ENCODE measurements at places on chromosomes 5 and 9.

GRCh38 chr5:172658961-172659501 lies 18.0 kb downstream of the NEURL1B start:
- no peak for DNase-seq

DNA sequence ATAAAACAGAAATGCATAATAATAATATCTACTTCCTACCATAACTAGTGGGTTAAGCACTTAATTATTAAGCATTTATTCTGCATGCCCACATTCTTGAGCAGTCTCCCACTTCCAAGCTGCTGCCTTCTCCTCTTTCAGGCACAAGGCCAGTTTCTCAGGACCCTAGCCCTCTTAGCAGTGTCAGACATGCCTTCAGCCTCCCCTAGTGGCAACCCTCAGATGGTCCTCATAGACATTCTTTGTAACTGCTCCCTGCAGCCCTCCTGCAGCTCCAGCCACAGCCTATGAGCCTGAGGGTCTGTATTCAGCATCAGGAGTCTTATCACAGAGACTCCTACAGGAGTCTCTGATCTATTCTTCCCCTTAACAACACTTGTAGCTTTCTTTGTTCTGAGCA lies 3.9 kb downstream of the IL9 start:
- no peak for DNase-seq

GRCh38 chr5:53448851-53449250 lies 31.6 kb upstream of the FST start:
- DNase-seq, result no peak

GRCh38 chr9:133359399-133360175 lies 3.2 kb downstream of the SURF2 start:
- DNase-seq, result no peak

DNA sequence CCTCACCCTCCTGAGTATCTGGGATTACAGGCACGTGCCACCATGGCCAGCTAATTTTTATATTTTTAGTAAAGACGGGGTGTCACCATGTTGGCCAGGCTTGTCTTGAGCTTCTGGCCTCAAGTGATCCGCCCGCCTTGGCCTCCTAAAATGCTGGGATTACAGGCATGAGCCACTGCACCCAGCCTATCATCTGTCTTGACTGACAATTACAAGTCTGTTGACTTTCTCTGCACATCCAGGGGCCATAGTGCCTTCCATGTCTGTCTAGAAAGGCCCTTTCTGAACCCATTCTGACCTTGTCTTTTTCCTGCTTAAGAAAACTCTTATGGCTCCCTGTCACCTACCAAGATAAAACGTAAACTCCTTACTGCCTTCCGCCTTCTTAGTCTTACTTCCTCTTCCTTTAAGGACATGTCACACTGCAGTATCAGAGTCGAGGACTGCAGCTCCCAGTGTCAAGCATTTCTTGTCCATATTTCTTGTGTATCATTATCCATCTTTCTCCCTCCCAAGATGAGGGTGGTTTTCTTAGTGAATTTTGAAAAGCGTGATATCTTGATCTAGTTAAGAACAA lies 49.9 kb upstream of the SHB start:
- no peak for DNase-seq

DNA sequence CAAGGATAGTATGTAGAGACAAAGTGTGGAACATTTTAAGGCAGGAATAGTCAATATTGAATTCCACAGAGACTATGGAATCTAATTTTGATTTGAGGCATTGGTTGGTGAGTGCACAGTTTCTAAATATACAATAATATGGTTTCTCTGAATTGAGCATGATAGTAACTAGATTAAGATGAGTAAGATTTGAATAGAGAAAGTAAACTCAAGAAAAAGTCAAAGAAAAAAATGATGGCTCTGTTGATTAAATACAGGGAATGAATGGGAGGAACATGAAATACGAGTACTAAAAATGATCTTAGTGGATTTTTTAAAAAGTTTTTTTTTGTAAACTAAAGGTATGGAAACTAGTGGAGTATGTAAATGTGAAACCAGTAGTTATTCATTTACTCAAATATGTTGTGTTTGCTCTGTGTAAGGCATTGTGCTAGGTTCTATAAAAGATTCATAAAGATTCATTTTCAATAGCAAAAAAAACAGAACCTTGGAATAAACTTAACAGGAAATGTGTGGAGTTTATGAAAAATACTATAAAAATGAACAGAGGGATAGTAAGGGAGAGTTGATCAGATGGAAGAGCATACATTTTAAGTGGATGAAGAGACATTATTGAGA lies 101.2 kb downstream of the ZCCHC7 start:
- no peak for DNase-seq

GRCh38 chr5:38346593-38346992 lies 88.2 kb downstream of the EGFLAM start:
- DNase-seq, result no peak

DNA sequence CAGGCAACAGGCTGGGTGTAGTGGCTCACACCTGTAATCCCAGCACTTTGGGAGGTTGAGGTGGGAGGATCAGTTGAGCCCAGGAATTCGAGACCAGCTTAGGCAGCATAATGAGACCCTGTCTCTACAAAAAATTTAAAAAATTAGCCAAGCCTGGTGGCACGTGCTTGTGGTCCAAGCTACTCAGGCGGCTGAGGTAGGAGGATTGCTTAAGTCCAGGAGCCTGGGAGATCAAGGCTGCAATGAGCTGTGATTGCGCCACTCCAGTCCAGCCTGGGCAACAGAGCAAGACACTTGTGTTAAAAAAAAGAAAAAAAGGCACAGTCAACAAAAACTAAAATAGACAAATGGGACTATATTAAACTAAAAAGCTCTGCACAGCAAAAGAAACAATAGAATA lies 29.3 kb downstream of the ATP6V0E1 start:
- no peak for DNase-seq

DNA sequence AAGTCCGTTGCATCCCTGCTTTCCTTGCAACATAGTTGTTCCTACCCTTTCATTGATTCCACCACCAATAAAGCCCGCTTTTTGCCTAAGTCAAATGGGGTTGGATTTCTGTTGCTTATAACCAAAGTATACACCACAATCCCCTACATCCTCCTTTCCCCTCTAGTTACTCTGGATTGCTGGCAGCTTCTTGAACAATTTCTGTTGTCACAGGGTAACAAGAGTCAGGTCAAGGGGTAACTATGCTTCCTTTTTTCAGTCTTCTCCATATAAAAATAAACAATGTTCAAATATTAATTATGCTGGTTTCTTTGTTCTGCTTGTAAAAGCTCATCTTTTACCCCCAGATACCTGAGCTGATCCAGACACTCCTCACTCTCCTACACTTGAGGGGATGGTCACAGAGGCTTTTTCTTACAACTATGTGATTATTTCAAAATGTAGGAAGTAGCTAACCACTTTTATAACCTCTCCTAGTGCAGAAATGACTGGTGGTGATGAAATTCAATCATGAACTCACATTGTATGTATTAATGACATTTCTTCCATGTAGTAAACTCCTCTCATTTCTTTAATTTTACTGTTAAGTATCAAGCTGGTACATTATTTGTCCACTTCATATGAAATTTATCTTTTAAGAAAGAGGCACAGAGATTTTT lies 136.5 kb downstream of the SNX18 start:
- DNase-seq, result no peak

DNA sequence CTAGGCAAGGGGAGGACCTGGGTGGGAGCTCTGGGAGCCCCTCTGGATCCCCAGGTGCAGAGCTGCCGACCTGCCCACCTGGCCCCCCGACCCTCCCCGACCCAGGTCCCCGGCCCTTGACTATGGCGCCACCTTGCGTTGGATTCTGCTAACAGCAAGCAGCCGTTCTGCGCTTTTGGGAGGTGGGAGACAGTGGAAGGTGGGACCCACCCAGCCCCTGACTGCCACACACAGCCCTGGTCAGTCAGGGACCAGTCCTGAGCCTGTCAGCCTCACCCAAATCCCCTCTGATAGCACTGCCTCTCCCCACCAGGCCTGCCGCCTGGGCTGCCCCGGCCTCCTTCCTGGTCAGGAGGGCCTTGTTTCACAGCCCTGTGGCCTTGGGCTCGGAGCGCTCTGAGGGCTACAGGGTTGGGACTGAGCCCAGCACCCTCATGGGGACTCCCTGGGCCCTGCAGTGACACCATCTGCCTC lies 77.9 kb downstream of the HMCN2 start:
- no peak for DNase-seq

GRCh38 chr5:29122306-29122705 lies 2071.2 kb upstream of the CDH6 start:
- no peak for DNase-seq

- no peak for DNase-seq
Measured at GRCh38 chr9:129236441-129237145, 58.5 kb upstream of the IER5L start.

- DNase-seq, result no peak
Measured at GRCh38 chr9:107807183-107807582, 317.6 kb upstream of the KLF4 start.

DNA sequence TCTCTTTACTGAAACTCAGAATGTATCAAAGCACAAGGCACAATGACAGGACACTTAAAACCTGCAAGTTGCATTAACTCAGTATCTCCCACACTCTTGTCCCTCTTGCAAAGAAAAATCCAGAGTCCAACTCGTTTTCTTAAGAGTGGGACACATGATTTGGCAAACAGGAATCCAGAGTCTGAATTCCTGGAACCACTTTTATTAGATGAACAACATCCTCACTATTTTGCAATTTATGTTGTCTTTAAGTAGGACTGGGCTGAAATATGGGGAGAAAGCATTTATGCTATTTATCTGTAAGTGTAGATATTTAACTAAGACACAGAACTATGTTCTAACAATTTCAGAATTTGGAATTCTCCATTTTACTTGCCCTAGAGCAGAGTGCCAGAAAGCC lies 69.1 kb downstream of the ABCA1 start:
- no peak for DNase-seq

DNA sequence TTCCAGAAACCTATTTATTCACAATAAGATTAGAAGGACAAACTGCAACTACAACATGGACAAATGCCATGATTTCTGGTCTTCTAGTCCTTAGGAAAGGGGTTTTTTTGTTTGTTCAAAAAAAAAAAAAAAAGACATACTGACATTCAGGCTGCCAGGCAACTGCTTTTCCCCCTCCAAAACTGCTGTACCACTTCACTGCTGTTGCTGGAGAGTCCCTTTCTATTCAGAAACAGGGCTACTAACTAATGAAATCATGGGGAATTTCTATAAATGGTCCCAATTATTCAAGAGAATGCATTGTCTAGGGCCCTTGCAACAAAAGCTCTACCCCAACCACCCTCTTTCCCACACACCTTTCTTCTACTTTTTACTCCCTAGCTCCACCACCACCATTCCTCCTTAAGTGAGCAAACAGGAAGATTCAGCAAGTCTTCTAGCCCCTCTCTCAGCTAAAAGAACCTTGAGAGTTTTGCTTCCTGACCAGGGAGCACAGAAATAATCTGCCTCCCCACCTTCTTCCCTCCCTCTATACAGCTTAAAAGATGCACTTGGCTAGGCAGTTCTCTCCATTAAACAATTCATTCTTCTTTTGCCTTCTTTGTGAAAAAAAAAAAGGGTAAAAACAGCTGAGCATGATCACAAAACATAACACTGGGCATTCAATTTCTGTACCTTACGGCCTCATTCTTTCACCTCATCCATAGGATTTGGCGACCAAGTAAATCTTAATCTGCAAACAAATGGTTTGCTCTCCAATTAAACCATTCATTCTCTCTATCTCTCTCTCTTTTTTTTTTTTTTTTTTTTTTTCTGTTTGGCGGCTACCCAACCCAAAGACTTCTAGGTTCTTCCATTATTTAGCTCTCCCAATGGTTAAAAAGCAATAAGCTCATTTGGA lies 13.8 kb downstream of the ZNF608 start:
- DNase-seq, result no peak

DNA sequence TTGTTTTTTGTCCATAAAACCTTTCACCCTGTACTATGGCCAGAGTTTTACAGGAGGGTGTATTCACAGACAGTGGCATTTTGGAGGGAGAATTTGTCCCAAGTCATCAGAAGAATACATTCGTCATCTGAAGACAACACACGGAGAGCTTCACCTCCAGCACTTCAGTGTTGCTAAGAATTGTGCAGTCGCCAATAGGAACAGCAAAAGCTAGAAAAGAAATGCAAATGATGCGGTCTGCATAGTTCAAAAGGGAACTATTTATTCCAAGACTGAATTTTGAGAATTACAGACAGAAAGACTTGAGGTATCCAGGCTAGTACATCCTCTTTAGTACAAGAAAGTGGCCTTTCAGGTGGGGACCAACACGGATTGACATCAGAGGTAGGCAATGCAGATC lies 399.2 kb upstream of the KIF2A start:
- no peak for DNase-seq

DNA sequence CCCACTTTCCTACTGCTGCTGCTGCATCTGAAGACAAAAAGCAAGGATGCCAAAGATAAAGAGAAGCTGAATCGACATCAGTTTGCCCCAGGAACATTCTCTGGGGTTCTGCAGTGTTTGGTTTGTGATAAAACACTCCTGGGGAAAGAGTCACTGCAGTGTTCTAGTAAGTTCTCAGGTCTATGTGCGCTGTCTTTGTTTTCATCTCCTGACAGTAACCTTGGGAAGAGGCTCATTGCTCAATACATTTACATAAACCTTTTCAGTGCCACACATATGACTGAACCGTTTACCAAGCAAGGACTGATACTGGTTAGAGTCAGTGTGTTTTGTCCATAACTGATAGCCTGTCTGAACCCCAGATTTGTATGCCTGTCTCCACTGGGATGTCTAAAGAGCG lies 232.1 kb downstream of the ARHGEF28 start:
- DNase-seq, result no peak

- DNase-seq, result no peak
Measured at GRCh38 chr5:126745259-126745992, 31.5 kb upstream of the LMNB1 start.

DNA sequence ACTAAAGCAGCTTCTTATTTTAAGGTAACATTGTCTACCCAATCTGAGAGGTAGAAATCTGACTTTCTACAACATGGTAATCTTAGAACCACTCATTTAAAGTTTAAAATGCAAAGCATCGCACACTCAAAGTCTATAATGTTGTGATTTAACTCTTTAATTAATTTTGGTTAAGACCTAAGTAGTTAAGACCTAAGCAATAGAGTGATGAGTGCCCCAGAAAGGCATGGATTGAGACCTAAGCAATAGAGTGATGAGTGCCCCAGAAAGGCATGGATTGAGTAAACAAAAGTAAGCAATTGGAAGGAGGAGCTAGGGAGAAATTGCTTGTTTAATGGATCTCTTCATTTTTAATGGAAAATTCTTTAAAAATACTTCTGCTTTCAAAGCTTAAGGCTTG lies 86.8 kb downstream of the NLN start:
- DNase-seq, result no peak

GRCh38 chr9:90642570-90643539 lies at the start of gene DIRAS2:
TSS of gene DIRAS2 (minus strand) at chr9:90642824. CDS start at chr9:90613827, 28,997 bp downstream.
- peak; percentile 48 for DNase-seq

GRCh38 chr5:168244838-168245559 lies 46.4 kb upstream of the WWC1 start:
- no peak for DNase-seq

- DNase-seq, result no peak
Measured at GRCh38 chr9:134041649-134041962, 16.3 kb downstream of the BRD3OS start.

DNA sequence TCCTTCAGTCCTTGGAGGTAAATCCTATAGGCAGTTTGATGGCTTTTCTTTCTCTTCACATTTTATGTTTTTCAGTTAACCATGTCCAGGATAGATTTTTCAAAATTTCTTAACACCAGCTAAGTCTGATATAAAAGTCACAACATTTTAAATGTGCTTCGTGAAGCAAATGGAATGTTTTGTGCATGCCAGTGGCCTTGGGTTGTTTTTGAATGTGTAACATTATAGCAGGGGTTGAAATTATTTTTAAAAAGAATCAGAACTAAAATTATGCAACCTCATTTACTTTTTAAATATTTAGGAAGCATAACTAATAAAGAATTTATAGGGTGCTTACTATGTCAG lies 201.1 kb downstream of the ARHGEF28 start:
- DNase-seq, result no peak

Data from GM13976 (cell line).